ENCODE measurements at places on chromosomes 11 and 22. TPM values are rescaled to one million over a fixed set of nuclear protein-coding genes. Genes with fewer than 3 reads are reported as not detected.

DNA sequence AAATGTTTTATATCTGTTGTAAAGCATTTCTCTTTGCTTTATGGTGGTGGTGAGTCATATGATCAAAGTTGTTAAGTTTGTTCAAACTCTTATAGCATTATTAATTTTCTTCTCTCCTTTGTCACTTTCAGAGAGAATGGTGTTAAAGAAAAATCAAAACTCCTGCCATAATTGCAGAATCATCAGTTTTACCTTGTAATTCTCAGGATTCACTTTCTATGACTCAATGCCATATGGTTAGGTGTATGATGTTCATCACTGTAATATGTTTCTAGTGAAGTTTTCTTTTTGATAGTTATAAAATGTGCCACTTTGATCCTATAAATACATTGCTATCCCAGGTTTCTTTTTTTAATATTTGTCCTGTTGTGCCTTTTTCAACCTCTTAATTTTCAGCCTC lies 13.7 kb upstream of the KDM4E start:
- DNase-seq = no peak

- DNase-seq = peak; percentile 82
Observed at GRCh38 chr11:57248780-57249383, 11.8 kb upstream of the APLNR start.

KCNJ11 gene
- 1.5 TPM for total RNA-seq

DNA sequence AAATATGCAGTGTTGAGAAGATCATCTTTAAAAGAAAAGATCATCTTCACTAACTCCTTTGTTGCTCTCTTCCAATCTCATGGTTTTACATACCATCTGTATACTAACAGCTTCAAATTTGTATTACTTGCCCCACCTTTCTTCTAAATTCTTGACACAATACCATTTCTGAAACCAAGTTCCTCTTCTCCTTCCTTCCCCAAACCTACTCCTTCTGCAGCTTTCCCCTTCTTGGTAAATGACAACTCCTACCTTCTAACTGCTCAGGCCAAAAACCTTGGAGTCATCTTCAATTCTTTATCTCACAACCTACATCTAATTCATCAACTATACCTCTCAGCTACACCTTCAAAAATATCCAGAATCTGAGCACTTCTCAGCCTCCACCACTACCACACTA lies 9.3 kb downstream of the PRCP start:
- DNase-seq = no peak

DNA sequence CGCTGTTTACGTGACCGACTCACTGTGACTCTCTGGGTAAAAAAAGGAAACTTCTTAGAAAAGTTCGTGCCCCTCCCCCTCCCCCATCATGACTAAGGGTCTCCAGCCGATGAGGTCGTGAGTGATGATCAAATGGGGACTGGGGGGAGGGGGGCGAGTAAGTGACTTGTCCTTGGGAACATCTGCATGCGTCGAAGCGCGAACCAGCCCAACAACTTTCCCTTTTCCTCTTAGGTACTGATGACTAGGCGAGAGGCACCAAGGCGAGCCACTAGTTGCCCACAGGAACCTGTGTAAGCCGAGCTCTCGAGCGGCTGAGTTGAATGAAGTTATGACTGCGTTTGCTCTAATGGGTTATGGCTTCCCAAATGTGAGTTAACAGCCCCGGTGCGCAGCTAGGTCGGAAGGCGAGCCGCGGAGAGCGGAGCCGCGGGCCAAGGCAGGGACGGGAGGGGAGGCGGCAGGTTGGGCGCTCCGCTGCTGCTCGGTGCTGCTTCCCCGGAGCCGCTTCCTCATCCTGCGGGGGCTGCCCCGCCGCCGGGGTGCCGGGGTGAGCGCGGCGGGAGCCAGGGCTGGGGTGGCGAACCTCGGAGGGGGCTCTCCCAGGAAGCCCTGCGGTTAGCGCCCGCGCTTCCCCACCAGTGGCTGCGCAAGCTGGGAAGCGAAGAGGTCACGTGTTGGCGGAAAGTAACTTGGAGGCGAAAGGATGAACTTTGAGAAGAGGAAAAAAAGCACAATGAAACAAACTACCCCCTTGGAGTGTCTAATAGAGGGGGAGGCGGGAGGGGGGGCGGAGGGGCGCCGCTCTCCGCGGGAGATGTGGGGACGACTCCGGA lies 22.1 kb upstream of the BDNF start:
- no peak for DNase-seq

OR52N5 gene
- total RNA-seq = not detected

GRCh38 chr11:76631566-76632308 lies 38.8 kb downstream of the LRRC32 start:
- no peak for DNase-seq

All from spleen (tissue), 13 donors.